Foreskin melanocyte (primary cell): ENCODE measurements at places on chromosomes 12 and 14.

- DNase-seq: no peak
Measured at GRCh38 chr12:108969622-108970021, 51.2 kb downstream of the SVOP start.

DNA sequence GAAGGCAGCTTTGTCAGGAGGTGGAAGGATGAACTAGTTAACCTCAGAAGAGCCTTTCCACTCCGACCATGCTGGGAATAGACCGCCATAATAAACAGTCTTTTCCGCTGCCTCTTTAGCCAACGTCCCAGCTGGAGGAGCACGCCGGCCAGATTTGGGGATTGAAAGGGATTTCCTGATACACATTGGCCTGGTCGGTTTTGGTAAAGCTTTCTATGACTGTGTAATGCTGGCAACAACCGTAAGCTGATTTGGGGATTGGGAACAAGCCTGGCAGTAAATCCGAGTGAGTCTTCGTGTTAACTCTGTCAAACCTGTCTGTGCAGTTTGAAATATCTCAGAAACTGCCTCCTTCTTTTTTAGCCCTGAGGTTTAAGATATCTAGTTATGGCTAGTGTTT is 87.0 kb downstream of the DAD1 start:
- no peak for DNase-seq

DNA sequence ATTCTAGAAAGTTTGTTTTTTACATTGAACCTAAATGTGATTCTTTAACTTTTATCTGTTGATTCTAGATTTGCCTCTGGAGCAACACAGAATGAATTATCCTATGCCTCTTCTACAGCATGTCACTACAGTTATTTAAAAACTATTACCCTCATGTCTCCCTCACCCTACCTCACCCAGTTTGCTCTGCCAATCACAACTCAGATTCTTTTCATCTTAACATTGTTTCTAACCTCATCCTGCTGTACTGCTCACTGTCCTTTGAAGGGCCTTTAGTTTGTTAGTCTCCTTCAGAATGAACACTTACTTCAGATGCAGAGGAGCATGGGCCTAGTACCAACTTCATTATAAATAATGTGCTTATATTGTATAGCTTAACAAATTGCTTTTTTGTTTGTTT is 21.5 kb downstream of the YLPM1 start:
- no peak for DNase-seq

DNA sequence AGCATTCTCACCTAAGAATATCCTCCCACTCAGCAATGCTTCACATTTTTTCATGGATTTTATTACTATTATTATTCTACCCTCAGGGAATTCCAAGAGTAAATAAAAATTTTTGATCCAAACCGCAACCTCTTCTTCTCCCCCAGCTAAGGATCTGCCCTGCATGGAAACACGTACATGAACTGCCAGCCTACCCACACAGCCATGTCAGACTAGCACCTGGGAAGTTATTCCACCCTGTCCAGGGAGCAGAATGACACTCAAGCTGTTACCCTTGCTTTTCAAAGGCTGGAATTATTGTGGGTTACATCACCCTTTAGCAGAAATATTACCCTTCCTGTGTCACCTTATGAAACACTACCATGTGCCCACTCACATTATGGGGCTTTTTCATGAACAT is 227.3 kb upstream of the USP15 start:
- no peak for DNase-seq

DNA sequence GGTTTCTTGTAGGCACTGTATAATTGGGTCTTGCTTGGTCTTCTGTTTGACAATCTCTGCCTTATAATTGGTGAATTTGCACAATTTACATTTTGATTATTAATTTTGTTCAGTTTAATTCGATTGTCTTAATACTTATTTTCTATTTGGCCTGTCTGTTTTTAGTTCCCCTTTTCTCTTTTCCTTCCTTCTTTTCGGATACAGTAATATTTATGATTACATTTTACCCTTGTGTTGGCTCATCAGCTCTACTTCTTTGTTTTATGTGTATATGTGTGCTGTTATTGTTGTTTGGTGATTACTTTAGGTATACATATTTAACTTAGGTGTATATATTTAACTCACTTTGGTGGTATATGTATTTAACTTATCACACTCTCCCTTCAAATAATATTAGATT is 12.8 kb upstream of the BEGAIN start:
- DNase-seq: no peak

- no peak for DNase-seq
Measured at GRCh38 chr12:121600702-121601336, 20.0 kb upstream of the KDM2B start.

- DNase-seq: no peak
Measured at GRCh38 chr12:12985817-12986408, 14.2 kb downstream of the HEBP1 start.

- DNase-seq: no peak
Measured at GRCh38 chr14:97726676-97727075, 929.5 kb downstream of the VRK1 start.

- DNase-seq: no peak
Measured at GRCh38 chr12:89960011-89960507, 251.4 kb upstream of the ATP2B1 start.
